ENCODE measurements at places on chromosomes 1 and 21. TPM values are rescaled to one million over a fixed set of nuclear protein-coding genes. Genes with fewer than 3 reads are reported as not detected.

TCP10L gene
- 0.52 TPM for total RNA-seq

CD5L gene
- not detected for total RNA-seq

SSBP3 gene
- 62.8 TPM for total RNA-seq

LCE1D gene
- total RNA-seq, result not detected

HENMT1 gene
- 26.4 TPM for total RNA-seq

NBPF26 gene
- total RNA-seq, result 19.3 TPM

DNA sequence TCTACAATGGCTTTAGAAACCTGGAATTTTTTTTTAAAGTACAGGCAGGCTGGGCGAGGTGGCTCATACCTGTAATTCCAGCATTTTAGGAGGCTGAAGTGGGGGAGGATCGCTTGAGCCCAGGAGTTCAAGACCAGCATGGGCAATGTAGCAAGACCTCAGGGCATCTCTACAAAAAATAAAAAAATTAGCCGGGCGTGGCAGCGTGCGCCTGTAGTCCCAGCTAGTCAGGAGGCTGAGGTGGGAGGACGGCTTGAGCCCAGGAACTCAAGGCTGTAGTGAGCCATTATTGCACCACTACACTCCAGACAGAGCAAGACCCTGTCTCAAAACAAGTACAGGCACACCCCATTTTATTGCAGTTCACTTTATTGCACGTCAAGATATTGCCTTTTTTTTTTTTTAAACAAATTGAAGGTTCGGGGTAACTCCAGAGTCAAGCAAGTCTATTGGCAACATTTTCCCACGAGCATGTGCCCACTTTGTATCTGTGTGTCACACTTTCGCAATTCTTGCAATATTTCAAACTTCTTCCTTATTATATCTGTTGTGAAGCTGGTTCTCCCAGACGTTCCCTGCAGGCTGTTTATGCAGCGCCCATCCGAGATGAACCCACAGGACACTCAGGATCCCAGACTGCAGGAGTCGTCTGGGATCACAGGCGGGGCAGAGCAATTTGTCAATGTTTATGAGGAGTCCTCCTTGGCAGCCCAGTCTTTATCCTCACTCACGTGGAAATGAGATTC is 4.7 kb downstream of the HES2 start:
- no peak overlapping the region for H3K27ac ChIP-seq
- DNase-seq, result no peak
- H3K4me1 ChIP-seq, result peaks cover 8% of the 10 kb centered on the region
- H3K27me3 ChIP-seq, result peaks cover 70% of the 10 kb centered on the region
- H3K36me3 ChIP-seq, result no peaks in the 10 kb centered on the region

DNA sequence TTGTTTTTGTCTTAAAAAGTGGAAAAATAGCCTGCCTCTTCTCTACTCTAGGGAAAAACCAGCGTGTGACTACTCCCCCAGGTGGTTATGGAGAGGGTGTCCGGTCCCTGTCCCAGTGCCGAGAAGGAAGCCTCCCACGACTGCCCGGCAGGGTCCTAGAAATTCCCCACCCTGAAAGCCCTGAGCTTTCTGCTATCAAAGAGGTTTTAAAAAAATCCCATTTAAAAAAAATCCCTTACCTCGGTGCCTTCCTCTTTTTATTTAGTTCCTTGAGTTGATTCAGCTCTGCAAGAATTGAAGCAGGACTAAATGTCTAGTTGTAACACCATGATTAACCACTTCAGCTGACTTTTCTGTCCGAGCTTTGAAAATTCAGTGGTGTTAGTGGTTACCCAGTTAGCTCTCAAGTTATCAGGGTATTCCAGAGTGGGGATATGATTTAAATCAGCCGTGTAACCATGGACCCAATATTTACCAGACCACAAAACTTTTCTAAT is 35.0 kb upstream of the TDRD10 start:
- DNase-seq, result no peak
- H3K27ac ChIP-seq, result no peak overlapping the region
- no peaks in the 10 kb centered on the region for H3K27me3 ChIP-seq

- DNase-seq, result no peak
- peaks cover 20% of the 10 kb centered on the region for H3K27me3 ChIP-seq
- no peaks in the 10 kb centered on the region for H3K4me1 ChIP-seq
- H3K27ac ChIP-seq, result no peak overlapping the region
- H3K4me3 ChIP-seq, result no peak overlapping the region
These were observed 102.1 kb downstream of the TYW3 start for GRCh38 chr1:74835051-74835450.

GRCh38 chr21:44890961-44891541 is 17.6 kb upstream of the PTTG1IP start:
- H3K27me3 ChIP-seq, result no peaks in the 10 kb centered on the region
- H3K36me3 ChIP-seq, result no peaks in the 10 kb centered on the region
- no peak overlapping the region for H3K27ac ChIP-seq
- no peak for DNase-seq
- H3K4me3 ChIP-seq, result no peak overlapping the region

GRCh38 chr1:34163792-34164731 is 968 bp downstream of the CSMD2 start:
- DNase-seq, result no peak
- H3K27ac ChIP-seq, result no peak overlapping the region
- H3K4me1 ChIP-seq, result peaks cover 5% of the 10 kb centered on the region
- peaks cover 82% of the 10 kb centered on the region for H3K27me3 ChIP-seq
- no peaks in the 10 kb centered on the region for H3K36me3 ChIP-seq

- no peaks in the 10 kb centered on the region for H3K4me1 ChIP-seq
- H3K36me3 ChIP-seq, result no peaks in the 10 kb centered on the region
- no peak for DNase-seq
These were observed 113.0 kb downstream of the PAPPA2 start for GRCh38 chr1:176575991-176576390.

DNA sequence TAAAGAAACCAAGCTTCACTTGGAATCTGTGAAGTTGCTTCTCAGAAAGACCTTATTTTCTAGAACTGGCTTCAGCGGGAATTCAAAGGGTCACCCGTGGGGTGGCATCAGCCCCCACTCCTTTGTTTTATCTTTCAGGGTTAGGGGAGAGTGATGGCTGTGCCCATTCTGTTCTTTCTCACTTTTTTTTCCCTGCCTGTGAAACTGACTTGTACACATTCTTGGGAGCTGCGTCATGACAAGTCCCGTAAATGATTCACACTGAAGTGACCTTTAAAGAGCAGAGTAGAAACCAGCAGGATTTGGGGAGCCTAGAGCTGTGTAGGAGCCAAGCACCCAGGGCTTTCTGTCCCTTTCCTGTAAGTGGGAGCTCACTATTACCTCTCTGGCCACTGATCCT is 43.8 kb downstream of the SLC44A3 start:
- H3K36me3 ChIP-seq, result no peaks in the 10 kb centered on the region
- no peak for DNase-seq
- H3K4me1 ChIP-seq, result no peaks in the 10 kb centered on the region

DNA sequence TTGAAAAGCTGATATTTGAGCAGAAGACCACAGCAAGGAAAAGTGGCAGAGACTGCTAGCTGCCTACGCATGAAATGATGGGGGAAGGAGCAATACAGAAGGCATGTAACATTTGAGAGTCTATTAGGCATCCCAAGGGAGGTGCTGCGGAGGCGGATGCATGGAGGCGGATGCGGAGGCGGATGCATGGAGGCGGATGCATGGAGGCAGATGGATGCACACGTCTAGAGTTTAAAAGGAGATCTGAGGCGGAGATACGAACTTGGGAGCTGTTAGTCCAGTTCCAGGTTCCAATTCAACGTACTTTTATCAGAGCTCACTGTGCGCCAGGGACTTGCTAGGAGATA is 744 bp upstream of the DDX20 start:
- peaks cover 31% of the 10 kb centered on the region for H3K4me1 ChIP-seq
- DNase-seq, result peak; percentile 26
- H3K27ac ChIP-seq, result peak overlapping the region; percentile 95
- H3K4me3 ChIP-seq, result peak overlapping the region; percentile 91
- no peaks in the 10 kb centered on the region for H3K27me3 ChIP-seq

- no peak within 1 kb of the TSS for H3K27ac ChIP-seq
- no peak within 1 kb of the TSS for H3K4me3 ChIP-seq
- H3K36me3 ChIP-seq, result peaks cover 2% of the 10 kb centered on the region
- H3K27me3 ChIP-seq, result peaks cover 7% of the 10 kb centered on the region
- peaks cover 5% of the 10 kb centered on the region for H3K4me1 ChIP-seq
These were observed at the start of gene MMP23B for GRCh38 chr1:1631782-1632420. MMP23B (plus strand) TSS chr1:1632173; CDS start chr1:1632219, 46 bp downstream.

GRCh38 chr21:41137889-41138288 is 30.1 kb upstream of the BACE2 start:
- no peak overlapping the region for H3K4me3 ChIP-seq
- no peaks in the 10 kb centered on the region for H3K4me1 ChIP-seq
- peaks cover 9% of the 10 kb centered on the region for H3K27me3 ChIP-seq

GRCh38 chr1:223221686-223222085 is 78.6 kb upstream of the TLR5 start:
- H3K36me3 ChIP-seq, result no peaks in the 10 kb centered on the region
- no peak overlapping the region for H3K4me3 ChIP-seq
- no peaks in the 10 kb centered on the region for H3K4me1 ChIP-seq
- no peak overlapping the region for H3K27ac ChIP-seq

DNA sequence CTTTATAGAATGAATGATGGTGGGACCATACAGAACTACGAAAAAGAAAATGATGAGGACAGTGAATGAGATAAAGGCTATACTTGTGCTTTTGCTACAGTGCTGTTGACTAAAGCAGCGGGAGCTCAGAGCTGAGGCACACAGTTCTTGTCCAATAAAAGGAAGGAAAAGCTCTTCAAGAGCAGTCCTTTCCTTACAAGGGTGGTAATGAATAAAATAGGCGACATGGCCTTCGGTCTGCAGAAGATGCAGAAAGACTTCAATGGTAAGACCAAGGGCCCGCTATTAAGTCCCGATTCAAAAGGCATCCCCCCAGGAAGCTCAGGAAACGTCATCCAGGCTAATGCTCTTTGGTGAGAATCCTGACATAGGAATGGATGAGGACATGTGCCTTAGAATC is 44.4 kb downstream of the GNG12 start:
- no peaks in the 10 kb centered on the region for H3K4me1 ChIP-seq
- no peak overlapping the region for H3K4me3 ChIP-seq
- no peaks in the 10 kb centered on the region for H3K36me3 ChIP-seq
- no peak overlapping the region for H3K27ac ChIP-seq

- no peaks in the 10 kb centered on the region for H3K36me3 ChIP-seq
- peaks cover 6% of the 10 kb centered on the region for H3K27me3 ChIP-seq
- no peak overlapping the region for H3K27ac ChIP-seq
- DNase-seq, result no peak
These were observed 68.2 kb downstream of the MAP10 start for GRCh38 chr1:232873412-232873811.

DNA sequence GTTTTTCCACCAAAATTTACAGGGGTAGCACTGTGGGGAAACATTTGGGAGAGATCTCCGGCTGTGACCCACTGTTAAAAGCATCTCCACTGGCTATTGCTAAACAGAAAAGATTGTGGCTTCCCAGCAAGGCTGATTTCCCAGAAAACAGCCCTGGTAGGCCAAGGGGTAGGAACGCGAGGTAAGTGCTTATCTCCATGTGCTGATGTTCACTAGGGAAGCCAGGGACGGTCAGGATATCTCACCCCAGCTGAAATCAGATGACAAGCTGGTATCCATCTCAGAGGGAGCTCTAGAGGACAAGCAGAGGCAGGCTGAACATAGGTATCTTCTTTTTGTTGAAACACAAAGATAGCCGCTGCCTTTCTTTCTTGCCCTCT is 63.6 kb downstream of the MIS18A start:
- H3K4me1 ChIP-seq, result no peaks in the 10 kb centered on the region
- peaks cover 4% of the 10 kb centered on the region for H3K36me3 ChIP-seq
- no peak for DNase-seq
- H3K27me3 ChIP-seq, result peaks cover 12% of the 10 kb centered on the region

GRCh38 chr1:201673915-201674314 is 135.0 kb downstream of the NAV1 start:
- no peak overlapping the region for H3K27ac ChIP-seq
- no peak for DNase-seq
- no peaks in the 10 kb centered on the region for H3K27me3 ChIP-seq
- H3K4me3 ChIP-seq, result no peak overlapping the region
- peaks cover 2% of the 10 kb centered on the region for H3K4me1 ChIP-seq

DNA sequence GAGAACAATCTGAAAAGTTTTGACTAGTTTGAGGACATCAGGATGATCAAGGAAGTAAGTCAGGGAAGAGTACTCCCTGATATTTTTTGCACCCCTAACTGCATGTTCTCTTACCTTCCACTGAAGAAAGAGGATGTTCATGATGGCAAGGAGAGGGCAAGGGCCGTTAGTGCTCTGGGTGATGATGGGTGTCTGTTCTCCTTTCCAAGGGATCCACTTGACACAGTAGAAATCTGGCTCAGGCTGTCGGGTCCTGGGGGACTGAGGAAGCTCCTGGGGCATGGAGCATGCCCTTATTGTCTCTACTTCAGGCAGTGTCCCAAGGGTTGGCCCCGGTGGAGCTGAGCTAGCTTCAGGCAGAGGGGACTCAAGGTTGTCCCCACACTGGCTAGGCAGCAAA is 4.7 kb downstream of the MINDY1 start:
- no peak overlapping the region for H3K27ac ChIP-seq
- no peaks in the 10 kb centered on the region for H3K27me3 ChIP-seq
- peaks cover 48% of the 10 kb centered on the region for H3K4me1 ChIP-seq
- H3K4me3 ChIP-seq, result no peak overlapping the region
- no peak for DNase-seq

GRCh38 chr1:44288883-44289282 is 66.2 kb downstream of the ERI3 start:
- DNase-seq, result no peak
- no peaks in the 10 kb centered on the region for H3K27me3 ChIP-seq

GRCh38 chr1:43853161-43853921 is 80.3 kb upstream of the ARTN start:
- H3K4me1 ChIP-seq, result peaks cover 12% of the 10 kb centered on the region
- H3K27me3 ChIP-seq, result no peaks in the 10 kb centered on the region
- no peak overlapping the region for H3K27ac ChIP-seq
- H3K4me3 ChIP-seq, result no peak overlapping the region

- H3K27ac ChIP-seq, result no peak overlapping the region
- H3K4me3 ChIP-seq, result no peak overlapping the region
- no peak for DNase-seq
- H3K27me3 ChIP-seq, result no peaks in the 10 kb centered on the region
- no peaks in the 10 kb centered on the region for H3K36me3 ChIP-seq
- H3K4me1 ChIP-seq, result no peaks in the 10 kb centered on the region
These were observed 362.6 kb upstream of the C1orf87 start for GRCh38 chr1:60436186-60436585.

DNA sequence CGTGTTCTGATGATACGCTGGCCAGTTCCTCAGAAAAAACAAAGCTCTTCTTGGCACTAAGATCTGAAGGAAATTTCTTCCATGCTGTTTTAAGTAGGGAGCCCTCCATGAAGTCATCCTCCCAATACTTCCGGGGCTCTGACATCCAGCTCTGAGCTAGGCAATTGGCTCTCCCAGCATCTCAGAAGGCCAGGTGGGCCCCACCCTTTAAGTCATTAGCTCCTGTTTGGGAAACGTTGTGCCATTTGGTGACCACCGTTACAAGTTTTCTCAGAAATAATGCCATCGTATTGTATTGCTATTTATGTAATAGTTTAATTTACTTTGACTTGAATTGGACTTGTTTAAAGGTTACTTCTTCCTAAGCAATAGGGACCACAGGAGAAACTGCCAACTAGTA is 130.3 kb upstream of the EDN2 start:
- no peaks in the 10 kb centered on the region for H3K27me3 ChIP-seq
- H3K4me3 ChIP-seq, result no peak overlapping the region
- peaks cover 11% of the 10 kb centered on the region for H3K4me1 ChIP-seq
- DNase-seq, result no peak
- H3K36me3 ChIP-seq, result peaks cover 25% of the 10 kb centered on the region
- peak overlapping the region; percentile 19 for H3K27ac ChIP-seq

Measured in activated naive CD8-positive, alpha-beta T cell treated with anti-CD3 and anti-CD28 coated beads for 36 hours (primary cell).